ENCODE measurements at places on chromosomes 6 and 20. TPM values are rescaled to one million over a fixed set of nuclear protein-coding genes. Genes with fewer than 3 reads are reported as not detected.
A peak's percentile ranks its signal among the peaks of the same experiment; 100 is the strongest.

The MUC22 gene
- total RNA-seq = not detected

DNA sequence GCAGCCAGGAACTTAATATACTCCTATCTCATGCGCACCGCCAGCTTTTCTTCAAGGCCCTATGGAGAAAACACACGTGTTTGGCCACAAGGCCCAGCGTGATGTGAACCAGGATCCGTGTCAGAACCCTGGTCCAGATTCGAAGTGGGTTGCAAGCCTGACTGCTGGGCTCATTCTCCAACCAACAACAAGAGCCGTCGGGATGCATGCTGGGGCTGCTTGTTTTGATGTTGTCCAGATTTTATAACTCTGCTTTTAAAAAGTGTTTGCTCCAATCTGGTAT lies 463 bp upstream of the SLC22A2 start:
- no peak for DNase-seq
- no peak overlapping the region for H3K27ac ChIP-seq
- no peaks in the 10 kb centered on the region for H3K4me1 ChIP-seq
- H3K27me3 ChIP-seq = no peaks in the 10 kb centered on the region
- H3K36me3 ChIP-seq = no peaks in the 10 kb centered on the region

- no peaks in the 10 kb centered on the region for H3K36me3 ChIP-seq
- H3K27me3 ChIP-seq = no peaks in the 10 kb centered on the region
- no peak for DNase-seq
- H3K27ac ChIP-seq = no peak overlapping the region
Measured at GRCh38 chr6:22596011-22596410, 26.6 kb downstream of the HDGFL1 start.

DNA sequence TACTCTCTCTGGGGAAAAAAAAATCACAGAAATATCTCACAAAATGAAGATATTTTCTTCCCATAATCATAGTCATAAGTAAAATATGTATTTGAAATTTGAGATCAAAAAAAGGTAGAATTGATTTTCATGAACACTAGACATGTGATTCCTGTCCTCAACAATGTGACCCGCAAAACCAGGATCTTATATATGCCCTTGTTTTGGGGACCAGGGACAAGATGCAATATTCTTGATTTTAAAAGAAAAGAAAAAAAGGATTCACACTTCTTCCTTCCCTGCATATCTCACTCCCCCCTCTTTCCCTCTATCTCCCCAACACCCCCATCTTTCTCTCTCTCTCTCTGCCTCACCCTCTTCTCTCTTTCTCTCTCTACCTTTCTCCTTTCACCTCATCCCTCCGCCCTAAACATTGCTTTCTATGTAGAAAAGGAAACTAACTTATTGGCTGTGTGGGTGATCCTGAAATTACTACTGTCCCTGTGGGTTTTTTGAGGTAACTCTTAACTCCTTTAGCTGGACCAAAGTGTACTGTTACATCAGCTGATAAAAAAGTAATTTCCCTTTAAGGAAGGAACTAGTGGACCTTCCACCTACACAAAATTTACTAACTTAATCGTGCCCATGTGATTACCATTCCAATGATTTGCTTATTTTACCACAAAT lies 85.6 kb downstream of the AIG1 start:
- DNase-seq = no peak
- no peaks in the 10 kb centered on the region for H3K4me1 ChIP-seq
- H3K27ac ChIP-seq = no peak overlapping the region
- H3K4me3 ChIP-seq = no peak overlapping the region
- no peaks in the 10 kb centered on the region for H3K27me3 ChIP-seq
- no peaks in the 10 kb centered on the region for H3K36me3 ChIP-seq

GRCh38 chr6:44833248-44833647 lies 445.7 kb downstream of the CDC5L start:
- no peaks in the 10 kb centered on the region for H3K4me1 ChIP-seq
- no peak overlapping the region for H3K27ac ChIP-seq
- no peaks in the 10 kb centered on the region for H3K36me3 ChIP-seq

The PTCRA gene
- total RNA-seq = not detected

DNA sequence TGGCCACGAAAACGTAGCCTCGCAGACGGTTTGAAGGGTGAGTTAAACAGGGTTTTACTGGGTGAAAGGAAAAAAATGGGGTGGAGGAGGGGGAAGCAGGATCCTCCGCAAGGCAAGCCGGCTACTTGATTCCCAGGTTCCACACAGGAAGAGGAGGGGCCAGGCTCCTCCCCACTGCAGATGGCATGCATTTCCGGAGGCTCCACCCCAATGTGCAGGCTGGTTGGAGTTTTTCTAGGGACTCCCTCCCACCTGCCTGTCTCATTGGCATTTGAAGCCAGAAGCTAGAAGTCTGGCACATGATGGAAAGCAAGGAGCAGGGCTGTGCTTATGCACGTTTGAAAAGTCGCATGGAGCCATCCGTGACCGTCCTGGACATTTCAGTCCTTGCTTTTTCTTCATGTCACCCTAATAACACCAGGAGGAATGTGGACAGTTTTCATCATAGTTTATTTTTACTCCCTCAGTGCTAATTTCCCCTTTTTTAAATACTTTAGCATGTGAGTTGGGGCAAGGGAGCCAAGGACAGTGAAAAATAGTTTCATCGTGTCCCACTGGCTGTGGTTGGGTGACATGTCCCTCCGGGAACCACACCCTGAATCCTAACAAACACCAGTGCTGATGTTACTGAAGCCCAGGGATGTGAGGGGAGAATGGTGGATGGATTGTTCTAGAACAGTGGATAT lies 100.1 kb upstream of the INSM1 start:
- H3K4me1 ChIP-seq = no peaks in the 10 kb centered on the region
- H3K27ac ChIP-seq = no peak overlapping the region
- H3K27me3 ChIP-seq = no peaks in the 10 kb centered on the region
- H3K36me3 ChIP-seq = no peaks in the 10 kb centered on the region

The DEFB124 gene
- total RNA-seq = not detected

- no peak overlapping the region for H3K4me3 ChIP-seq
- H3K27me3 ChIP-seq = no peaks in the 10 kb centered on the region
- peak overlapping the region; percentile 71 for H3K27ac ChIP-seq
- no peak for DNase-seq
Measured at GRCh38 chr6:136969930-136970329, 47.8 kb downstream of the SLC35D3 start.

DNA sequence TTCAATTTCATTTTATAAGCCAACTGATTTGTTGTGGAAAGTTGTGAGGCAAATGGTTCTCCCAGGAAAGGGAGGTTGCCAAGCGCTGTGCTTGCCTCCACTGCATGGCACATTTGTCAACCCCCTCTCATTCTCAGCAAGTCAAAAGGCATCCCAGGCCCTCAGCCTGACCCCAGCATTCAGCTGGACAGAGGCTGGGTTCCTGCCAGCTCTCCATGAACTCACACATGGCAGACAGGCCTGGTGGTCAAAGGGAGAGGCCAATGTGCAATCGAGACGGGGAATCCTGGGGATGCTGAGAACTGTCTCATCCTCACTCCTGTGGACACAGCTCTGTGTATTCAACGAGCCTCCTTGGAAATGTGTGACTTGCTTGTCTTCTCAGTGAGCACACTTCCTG lies 106.0 kb upstream of the CDH4 start:
- no peak overlapping the region for H3K27ac ChIP-seq
- no peaks in the 10 kb centered on the region for H3K27me3 ChIP-seq
- H3K4me1 ChIP-seq = no peaks in the 10 kb centered on the region
- DNase-seq = no peak
- no peaks in the 10 kb centered on the region for H3K36me3 ChIP-seq
- H3K4me3 ChIP-seq = no peak overlapping the region

The TP53INP2 gene
- total RNA-seq = 4.9 TPM

The UBE2C gene
- 0.98 TPM for total RNA-seq

DNA sequence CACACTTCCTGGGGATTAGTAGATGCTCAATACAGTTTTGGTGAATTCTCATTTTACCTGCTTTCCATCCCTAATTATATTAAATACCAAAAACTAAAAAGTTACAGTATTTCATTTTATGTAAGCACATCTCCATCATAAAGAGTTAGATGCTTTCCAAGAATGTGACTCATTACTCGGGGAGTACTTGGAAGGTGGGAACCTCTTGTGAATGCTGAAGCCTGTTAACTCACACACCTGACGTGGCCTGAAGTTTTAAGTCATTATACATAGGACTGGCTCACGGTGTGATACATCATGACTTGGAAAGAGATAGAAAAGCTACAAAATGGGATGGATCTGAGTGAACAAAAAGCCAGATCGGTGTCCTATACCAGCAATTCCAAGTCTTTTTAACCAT lies 2.2 kb upstream of the OSER1 start:
- H3K27me3 ChIP-seq = no peaks in the 10 kb centered on the region
- peaks cover 5% of the 10 kb centered on the region for H3K4me1 ChIP-seq
- H3K27ac ChIP-seq = no peak overlapping the region
- no peak for DNase-seq
- H3K4me3 ChIP-seq = no peak overlapping the region

The FHL5 gene
- 12.9 TPM for total RNA-seq

DNA sequence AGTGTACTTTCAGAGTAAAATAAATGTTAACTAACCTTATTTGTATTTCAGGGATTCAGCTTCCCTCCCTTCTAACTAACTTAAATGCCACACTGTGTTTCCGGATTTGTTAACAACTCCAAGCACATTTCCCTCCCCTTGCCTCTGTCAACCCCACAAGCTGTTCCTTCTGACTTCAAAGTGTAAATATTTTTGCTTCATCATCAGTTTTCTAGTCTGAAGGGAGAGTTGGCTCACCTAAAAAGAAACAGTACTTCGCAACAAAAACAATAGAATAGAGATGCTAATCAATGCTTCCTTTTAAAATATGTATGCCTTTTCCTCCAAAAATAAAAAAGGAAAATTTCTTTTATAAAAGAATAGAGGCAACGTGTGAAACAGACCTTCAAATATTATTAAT lies 132.6 kb downstream of the THEMIS start:
- no peak overlapping the region for H3K27ac ChIP-seq
- H3K27me3 ChIP-seq = no peaks in the 10 kb centered on the region
- no peak overlapping the region for H3K4me3 ChIP-seq

The HLA-DPB1 gene
- total RNA-seq = 56.5 TPM

DNA sequence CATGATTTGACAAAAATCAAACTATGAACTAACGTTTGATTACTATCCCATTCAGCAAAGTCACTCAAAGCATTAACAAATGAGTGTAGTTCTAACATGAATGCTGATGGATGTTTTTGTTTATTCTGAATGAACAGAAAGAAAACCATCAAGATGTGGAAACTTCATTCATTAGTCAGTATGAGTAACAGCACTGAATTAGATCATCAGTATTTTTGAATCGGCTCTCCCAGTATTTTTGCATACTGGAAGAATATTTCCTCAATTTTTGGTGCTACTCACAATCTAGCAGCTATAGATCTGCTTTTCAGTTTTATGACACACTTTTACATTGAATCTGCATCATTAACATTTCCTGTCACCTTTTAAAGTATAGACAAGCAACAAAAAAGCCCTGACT lies 63.8 kb upstream of the CD83 start:
- H3K4me3 ChIP-seq = no peak overlapping the region
- no peaks in the 10 kb centered on the region for H3K36me3 ChIP-seq
- DNase-seq = no peak
- no peaks in the 10 kb centered on the region for H3K4me1 ChIP-seq
- H3K27ac ChIP-seq = no peak overlapping the region
- H3K27me3 ChIP-seq = no peaks in the 10 kb centered on the region

- no peaks in the 10 kb centered on the region for H3K4me1 ChIP-seq
- no peak for DNase-seq
- no peaks in the 10 kb centered on the region for H3K27me3 ChIP-seq
- no peak overlapping the region for H3K4me3 ChIP-seq
- no peak overlapping the region for H3K27ac ChIP-seq
Measured at GRCh38 chr6:75402296-75402695, 91.3 kb downstream of the FILIP1 start.

The SEL1L2 gene
- 7.4 TPM for total RNA-seq

The SIRPD gene
- total RNA-seq = not detected

The EYS gene
- total RNA-seq = 2.9 TPM

- H3K4me3 ChIP-seq = peak overlapping the region; percentile 93
- H3K27me3 ChIP-seq = no peaks in the 10 kb centered on the region
- H3K4me1 ChIP-seq = peaks cover 4% of the 10 kb centered on the region
- H3K36me3 ChIP-seq = no peaks in the 10 kb centered on the region
Measured at GRCh38 chr6:159728531-159728964, 1.2 kb downstream of the WTAP start.

- no peak for DNase-seq
Measured at GRCh38 chr20:33165416-33166055, 2.4 kb upstream of the BPIFA2 start.

DNA sequence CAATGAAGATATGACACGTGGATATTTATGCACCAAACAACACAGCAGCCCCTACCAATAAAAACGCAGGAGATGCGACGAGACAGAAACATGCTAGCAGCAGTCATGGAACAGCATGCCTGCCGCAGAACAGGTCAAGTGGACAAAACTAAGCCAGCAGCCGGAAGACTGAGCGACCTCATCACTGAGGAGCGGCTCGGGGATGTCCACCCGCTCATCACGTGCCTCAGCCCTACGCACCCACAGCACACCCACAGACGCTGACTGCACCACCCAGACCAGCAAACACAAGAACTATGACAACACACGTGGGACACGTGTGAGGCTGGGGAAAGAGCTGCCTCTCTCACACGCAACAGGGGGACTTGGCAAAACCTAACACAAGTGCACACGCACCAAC lies 81.7 kb downstream of the TAF4 start:
- DNase-seq = no peak
- H3K36me3 ChIP-seq = no peaks in the 10 kb centered on the region

The DLK2 gene
- total RNA-seq = not detected

The SGK2 gene
- 6.4 TPM for total RNA-seq

DNA sequence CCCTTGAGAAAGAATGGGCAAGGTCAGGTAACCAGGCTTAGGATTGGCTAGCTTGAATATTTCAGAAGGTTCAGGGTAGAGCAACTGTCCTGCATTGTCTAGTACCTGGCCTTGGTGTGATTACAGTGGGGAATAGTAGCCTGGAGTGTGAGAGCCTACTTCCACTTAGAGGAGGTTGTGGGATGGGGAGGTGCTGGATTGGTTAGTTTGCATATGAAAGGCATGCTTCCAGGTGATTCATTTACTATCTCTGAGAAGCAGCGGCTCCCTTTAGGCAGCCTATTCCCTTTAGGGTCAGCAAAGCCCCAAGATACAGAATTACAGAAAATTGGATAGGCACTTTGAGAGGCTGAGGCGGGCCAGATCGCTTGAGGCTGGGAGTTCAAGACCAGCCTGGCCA lies 25.0 kb upstream of the SCGN start:
- H3K4me1 ChIP-seq = no peaks in the 10 kb centered on the region
- H3K27ac ChIP-seq = no peak overlapping the region
- DNase-seq = no peak
- H3K27me3 ChIP-seq = no peaks in the 10 kb centered on the region
- H3K4me3 ChIP-seq = no peak overlapping the region

- no peaks in the 10 kb centered on the region for H3K4me1 ChIP-seq
- no peak for DNase-seq
- no peaks in the 10 kb centered on the region for H3K27me3 ChIP-seq
- no peak overlapping the region for H3K4me3 ChIP-seq
- no peak overlapping the region for H3K27ac ChIP-seq
- H3K36me3 ChIP-seq = no peaks in the 10 kb centered on the region
Measured at GRCh38 chr20:10022625-10023024, 12.2 kb upstream of the ANKEF1 start.

The ATG5 gene
- total RNA-seq = 45.9 TPM

- peaks cover 8% of the 10 kb centered on the region for H3K4me1 ChIP-seq
- H3K27me3 ChIP-seq = no peaks in the 10 kb centered on the region
- H3K27ac ChIP-seq = peak overlapping the region; percentile 97
- no peaks in the 10 kb centered on the region for H3K36me3 ChIP-seq
Measured at GRCh38 chr20:17972121-17972520, 3.3 kb downstream of the MGME1 start.

Data from breast epithelium (tissue), 4 donors.